Pons (tissue), 1 donor: ENCODE measurements at places on chromosomes 7 and 10.

- DNase-seq = no peak
Observed at GRCh38 chr10:70985824-70986622, 97.7 kb upstream of the PCBD1 start.

DNA sequence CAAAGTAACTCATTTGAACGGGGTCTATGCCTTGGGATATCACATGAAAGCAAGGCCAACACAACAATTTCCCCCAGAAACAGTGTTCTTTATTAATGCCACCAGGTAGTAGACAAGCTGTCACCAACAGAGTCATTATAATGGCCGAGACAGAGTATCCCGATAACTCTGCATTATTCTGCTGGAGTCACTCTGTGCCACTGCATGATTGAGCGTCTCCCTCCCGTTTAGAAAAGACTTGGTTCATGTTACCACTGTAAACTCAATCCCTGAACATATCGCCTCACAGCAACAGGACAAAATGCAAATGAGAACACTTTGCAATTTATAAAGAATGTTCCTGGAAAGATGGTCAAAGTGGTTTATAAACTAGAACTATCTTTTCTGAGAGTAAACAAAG lies 932.5 kb downstream of the GATA3 start:
- no peak for DNase-seq

DNA sequence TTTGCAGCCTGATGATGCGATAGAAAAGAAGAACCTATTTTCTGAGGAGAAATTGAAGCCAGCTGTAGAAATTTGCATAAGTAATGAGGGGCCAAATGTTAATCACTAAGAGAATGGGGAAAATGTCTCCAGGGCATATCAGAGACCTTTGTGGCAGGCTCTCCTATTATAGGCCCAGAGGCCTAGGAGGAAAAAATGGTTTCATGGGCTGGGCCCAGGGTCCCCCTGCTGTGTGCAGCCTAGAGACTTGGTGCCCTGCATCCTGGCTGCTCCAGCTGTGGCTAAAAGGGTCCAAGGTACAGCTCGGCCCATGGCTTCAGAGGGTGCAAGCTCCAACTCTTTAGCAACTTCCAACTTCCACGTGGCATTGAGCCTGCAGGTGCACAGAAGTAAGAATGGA lies 123.4 kb downstream of the STK31 start:
- no peak for DNase-seq

DNA sequence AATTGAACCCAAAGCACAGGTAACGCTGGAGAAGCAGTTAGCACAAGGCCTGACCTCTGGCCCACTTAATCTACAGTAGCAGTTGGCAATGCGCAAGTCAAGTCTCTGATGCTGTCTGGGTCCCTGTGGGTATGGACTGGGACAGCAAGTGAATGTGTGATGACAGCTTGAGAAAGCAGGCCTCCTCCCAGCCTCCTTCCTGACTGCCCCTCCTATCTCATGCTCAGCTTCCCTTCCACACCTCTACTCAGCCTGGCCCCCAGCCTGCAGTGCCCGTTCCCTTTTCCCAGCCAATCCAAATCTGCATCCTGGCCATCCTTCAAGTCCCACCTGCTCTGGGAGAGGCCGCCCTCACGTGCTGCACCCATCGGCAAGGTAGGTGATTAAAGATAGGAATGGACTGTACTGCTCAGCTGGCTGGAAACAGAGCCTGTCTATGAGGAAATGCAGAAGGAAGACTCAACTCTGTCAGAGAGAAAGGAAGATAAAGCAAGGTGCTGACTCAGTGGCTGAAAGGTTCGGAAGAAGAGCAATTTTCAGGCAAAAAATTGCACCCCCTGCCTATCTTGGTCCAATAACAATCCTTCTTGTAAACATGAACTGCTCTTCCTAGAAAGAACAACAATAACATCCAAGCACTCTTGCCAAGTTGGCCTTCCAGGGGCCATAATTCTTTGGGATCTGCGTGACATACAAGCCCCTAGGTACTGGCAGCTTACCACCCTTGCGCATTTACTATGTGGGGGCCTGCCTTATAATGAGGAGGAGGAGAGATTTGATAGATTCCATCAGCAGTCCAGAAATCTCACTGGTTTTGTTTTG lies 16.6 kb upstream of the FGFR2 start:
- no peak for DNase-seq

DNA sequence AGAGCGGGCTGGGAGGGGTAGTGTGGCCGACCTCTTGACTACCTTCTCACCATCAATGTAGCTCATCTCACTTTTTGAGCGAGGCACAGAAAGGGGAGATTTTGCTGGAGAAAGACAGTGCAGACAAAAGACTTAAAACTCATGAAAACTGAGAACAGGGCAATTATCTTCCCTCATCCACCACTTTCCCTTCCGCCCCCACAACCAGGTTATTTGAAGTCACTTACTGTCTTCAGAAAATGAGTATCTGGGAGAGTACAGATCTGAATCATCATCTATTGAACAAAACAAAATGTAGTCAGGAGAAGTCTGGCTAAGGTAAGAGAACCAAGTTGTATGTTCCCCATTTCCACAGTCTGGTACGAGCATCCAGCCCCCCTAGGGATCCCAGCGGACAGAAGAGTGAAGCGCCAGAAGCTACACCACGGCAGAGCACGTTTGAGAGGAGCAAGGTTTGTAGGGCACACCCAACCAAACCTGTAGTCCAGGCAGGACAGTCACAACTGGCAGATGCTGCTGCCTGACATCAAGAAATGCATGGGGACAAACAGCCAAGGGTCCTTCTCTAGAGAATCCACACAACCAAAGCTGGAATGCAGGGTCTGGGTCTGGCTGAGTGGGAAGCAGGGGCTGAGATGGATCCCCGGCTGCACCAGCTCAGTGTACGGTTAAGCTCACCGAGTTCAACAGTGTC lies 93.4 kb upstream of the PDLIM1 start:
- DNase-seq = no peak

DNA sequence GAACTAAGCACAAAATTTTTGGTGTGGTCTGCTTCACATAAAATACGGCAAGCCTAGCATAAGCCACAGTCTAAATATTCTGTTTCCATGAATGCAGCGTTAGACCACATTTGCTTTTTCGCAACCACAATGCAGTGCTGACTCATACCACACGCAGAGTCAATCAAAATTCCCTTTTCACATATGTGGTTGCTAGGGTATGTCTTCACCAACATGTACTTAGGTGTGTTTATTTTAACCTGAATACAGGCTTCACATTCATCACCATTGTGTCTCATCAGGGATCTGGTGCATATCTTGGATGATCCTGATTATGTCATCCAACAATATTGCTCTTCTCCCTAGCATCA lies 90.8 kb downstream of the CHN2 start:
- DNase-seq = no peak

- no peak for DNase-seq
Observed at GRCh38 chr10:110563132-110563531, 4.4 kb upstream of the SMC3 start.

- DNase-seq = no peak
Observed at GRCh38 chr7:135349746-135350145, 116.1 kb downstream of the STRA8 start.

DNA sequence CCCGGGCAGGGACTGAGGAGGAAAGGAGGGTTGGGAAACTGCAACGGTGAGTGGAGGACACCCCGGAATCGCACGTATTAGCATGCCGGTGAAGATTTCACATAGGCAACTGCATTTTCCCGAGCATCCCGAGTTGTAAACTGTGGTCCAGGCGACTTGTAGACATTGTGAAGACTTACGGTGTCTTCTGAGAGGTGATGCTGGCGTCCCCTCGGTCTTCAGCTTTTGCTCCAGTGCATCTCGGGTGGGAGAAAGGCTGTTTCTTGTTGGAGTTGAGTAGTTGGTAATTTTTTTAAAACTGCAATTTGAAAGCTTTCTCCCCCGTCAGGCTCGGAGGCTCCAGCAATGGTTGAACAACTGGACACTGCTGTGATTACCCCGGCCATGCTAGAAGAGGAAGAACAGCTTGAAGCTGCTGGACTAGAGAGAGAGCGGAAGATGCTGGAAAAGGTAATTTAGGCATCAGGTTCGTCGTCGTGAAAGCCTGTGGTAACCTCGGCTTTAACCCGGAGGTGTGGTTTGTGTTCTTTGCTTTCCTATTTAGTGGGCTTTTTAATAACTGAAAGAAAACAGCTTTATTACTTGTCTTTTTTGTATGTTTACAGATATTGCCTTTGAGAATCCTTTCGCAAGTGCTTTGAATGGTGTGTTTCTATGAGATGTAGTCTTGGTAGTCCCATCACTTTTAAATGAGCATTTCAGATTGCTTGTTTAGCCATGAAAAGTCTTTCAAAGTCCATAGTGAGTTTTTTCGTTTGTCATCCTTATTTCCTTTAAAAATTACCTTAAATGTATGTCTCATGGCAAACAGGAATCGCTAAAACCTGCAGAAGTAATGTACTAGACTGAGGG lies 687 bp downstream of the HELLS start:
- no peak for DNase-seq

- DNase-seq = no peak
Observed at GRCh38 chr10:80968903-80969302, 431.2 kb downstream of the SH2D4B start.

GRCh38 chr10:99520847-99521764 lies 11.6 kb upstream of the NKX2-3 start:
- DNase-seq = no peak

DNA sequence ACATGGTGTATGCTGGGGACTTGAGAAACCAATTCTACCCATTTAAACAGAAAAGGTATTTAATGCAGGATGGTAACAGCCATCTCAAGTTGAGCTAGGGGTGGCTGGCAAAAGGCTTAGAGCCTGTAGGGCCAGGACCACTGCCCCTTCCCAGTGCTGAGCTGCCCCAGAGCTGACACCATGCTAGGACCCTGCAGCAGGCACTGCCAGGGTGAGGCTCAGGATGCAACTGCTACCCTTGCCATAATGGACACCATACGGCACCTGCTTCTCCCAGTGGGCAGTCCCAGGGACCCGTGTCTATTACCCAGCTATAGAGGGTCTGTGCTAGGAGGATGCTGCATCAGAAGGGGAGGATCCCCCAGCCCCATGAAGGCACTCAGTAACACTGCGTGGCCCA lies 160.7 kb upstream of the ADCY1 start:
- no peak for DNase-seq

GRCh38 chr7:102190776-102191350 lies 95.8 kb upstream of the SH2B2 start:
- no peak for DNase-seq

- no peak for DNase-seq
Observed at GRCh38 chr10:5319863-5320262, 44.9 kb upstream of the UCN3 start.

GRCh38 chr7:56040730-56041129 lies 10.5 kb downstream of the PSPH start:
- DNase-seq = no peak

- DNase-seq = no peak
Observed at GRCh38 chr7:144023171-144023827, 23.2 kb downstream of the OR6B1 start.

- no peak for DNase-seq
Observed at GRCh38 chr7:36535866-36536664, 146.4 kb downstream of the ANLN start.

GRCh38 chr10:69860271-69860670 lies 58.6 kb downstream of the COL13A1 start:
- DNase-seq = no peak

GRCh38 chr7:3408814-3409595 lies 108.0 kb downstream of the SDK1 start:
- no peak for DNase-seq

GRCh38 chr7:71480791-71481190 lies 348.8 kb downstream of the GALNT17 start:
- DNase-seq = peak; percentile 66

DNA sequence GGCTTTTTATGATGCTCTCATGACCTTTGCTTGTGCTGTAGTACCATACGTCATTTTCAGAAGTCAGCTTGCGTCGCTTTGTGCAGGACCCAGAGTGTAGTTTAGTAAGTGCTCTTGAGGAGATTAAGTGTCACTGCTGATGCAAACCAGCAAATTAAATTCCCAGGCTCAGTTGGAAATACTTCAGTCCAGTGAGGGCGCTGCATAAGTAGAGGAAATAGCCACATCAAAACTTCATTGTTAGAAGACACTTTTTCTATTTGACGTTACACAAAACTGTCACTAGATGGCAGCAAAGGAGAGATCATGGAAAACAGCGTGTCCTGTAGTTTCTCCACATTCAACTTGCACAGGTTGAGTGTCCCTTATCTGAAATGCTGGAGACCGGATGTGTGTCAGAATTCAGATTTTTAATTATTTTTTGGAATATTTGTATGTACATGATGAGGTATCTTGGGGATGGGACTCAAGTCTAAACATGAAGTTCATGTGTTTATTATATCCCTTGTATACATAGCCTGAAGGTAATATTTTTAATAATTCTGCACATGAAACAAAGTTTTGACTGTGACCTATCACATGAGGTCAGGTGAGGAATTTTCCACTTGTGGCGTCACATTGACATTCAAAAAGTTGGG lies 7.9 kb downstream of the ZNF22 start:
- peak; percentile 97 for DNase-seq

GRCh38 chr10:25877296-25877695 lies 56.7 kb upstream of the MYO3A start:
- DNase-seq = no peak

- no peak for DNase-seq
Observed at GRCh38 chr10:92848037-92848440, 281 bp upstream of the EXOC6 start.

DNA sequence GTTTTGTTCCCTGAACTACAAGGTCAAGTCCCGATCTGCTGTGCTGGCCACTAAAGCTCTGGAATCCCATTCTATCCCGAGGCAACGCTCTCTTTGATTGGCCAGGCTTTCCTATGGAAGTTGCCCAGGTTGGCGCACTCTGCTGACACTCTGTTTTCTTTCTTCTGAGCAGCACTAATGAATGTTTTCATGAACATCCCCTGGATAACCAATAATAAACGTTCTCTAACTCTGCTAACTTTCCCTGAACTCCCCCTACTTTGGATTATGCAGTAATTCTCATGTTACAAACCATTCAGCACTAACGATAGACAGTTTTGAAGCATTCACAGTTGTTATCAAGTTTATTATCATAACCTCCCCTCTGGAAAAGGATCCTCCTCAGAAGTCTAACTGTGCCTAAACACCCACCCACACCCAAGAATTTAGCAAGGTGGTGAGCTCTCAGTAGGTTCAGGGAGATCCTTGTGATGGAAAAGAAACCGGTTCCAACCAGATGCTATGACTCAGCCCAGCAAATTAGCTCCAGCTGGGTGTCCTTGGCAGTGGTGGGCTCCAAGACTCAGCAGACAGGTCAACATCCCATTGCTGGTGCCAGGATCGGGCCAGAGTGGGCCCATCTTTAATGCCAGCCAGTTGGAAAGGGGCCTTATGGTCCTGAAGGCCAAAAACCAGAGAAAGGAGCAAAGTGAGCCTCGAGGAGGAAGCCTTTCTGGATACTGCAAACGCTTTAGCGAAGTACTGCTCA lies 68.4 kb downstream of the CREB3L2 start:
- DNase-seq = no peak

GRCh38 chr10:104816501-104816900 lies 175.4 kb downstream of the SORCS3 start:
- DNase-seq = no peak

- DNase-seq = no peak
Observed at GRCh38 chr10:79029478-79030390, 39.0 kb upstream of the ZMIZ1 start.

GRCh38 chr7:28954471-28954870 lies 3.7 kb downstream of the TRIL start:
- no peak for DNase-seq

GRCh38 chr7:111380945-111381344 lies 181.3 kb downstream of the IMMP2L start:
- no peak for DNase-seq

- no peak for DNase-seq
Observed at GRCh38 chr7:111071556-111071955, 19.4 kb upstream of the LRRN3 start.
